ENCODE measurements at places on chromosomes 7 and 10. TPM values are rescaled to one million over a fixed set of nuclear protein-coding genes. Genes with fewer than 3 reads are reported as not detected.
A peak's percentile ranks its signal among the peaks of the same experiment; 100 is the strongest.

The CHST15 gene
- total RNA-seq, result 0.42 TPM

GRCh38 chr10:101066146-101066895 lies 4.5 kb downstream of the KAZALD1 start:
- no peaks in the 10 kb centered on the region for H3K36me3 ChIP-seq
- peak overlapping the region; percentile 34 for H3K4me3 ChIP-seq
- H3K27ac ChIP-seq, result no peak overlapping the region
- peaks cover 46% of the 10 kb centered on the region for H3K4me1 ChIP-seq
- peak; percentile 27 for DNase-seq

DNA sequence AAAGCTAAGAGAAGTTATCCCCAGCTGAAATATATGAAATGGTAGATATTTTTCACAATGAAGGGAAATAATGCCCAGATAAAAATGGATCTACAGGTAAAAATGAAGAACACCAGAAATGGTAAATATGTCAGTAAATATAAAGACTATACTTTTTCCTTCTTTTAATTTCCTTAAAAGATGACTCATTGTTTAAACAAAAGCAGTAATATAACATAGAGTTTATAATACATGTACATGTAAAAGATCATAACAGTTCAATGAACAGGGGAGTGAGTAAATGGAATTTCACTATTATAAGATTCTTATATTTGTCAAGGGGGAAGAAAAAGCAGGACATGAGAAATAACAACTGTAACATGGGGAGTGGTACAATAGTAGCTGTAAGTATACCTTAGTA lies 7.4 kb downstream of the POT1 start:
- no peak for DNase-seq
- H3K27me3 ChIP-seq, result no peaks in the 10 kb centered on the region
- no peaks in the 10 kb centered on the region for H3K4me1 ChIP-seq
- H3K36me3 ChIP-seq, result peaks cover 4% of the 10 kb centered on the region
- no peak overlapping the region for H3K4me3 ChIP-seq

- H3K4me3 ChIP-seq, result peak within 1 kb of the TSS; percentile 46
- no peaks in the 10 kb centered on the region for H3K36me3 ChIP-seq
- no peaks in the 10 kb centered on the region for H3K27me3 ChIP-seq
- peak; percentile 40 for DNase-seq
- peaks cover 20% of the 10 kb centered on the region for H3K4me1 ChIP-seq
- no peak within 1 kb of the TSS for H3K27ac ChIP-seq
Measured at GRCh38 chr10:100969187-100970075, at the start of gene SEMA4G. TSS of gene SEMA4G (plus strand) at chr10:100969504. CDS start at chr10:100972913, 3,409 bp downstream.

GRCh38 chr7:920351-921070 lies 34.0 kb downstream of the ADAP1 start:
- no peak overlapping the region for H3K4me3 ChIP-seq
- peaks cover 50% of the 10 kb centered on the region for H3K4me1 ChIP-seq
- no peaks in the 10 kb centered on the region for H3K27me3 ChIP-seq
- H3K36me3 ChIP-seq, result no peaks in the 10 kb centered on the region

DNA sequence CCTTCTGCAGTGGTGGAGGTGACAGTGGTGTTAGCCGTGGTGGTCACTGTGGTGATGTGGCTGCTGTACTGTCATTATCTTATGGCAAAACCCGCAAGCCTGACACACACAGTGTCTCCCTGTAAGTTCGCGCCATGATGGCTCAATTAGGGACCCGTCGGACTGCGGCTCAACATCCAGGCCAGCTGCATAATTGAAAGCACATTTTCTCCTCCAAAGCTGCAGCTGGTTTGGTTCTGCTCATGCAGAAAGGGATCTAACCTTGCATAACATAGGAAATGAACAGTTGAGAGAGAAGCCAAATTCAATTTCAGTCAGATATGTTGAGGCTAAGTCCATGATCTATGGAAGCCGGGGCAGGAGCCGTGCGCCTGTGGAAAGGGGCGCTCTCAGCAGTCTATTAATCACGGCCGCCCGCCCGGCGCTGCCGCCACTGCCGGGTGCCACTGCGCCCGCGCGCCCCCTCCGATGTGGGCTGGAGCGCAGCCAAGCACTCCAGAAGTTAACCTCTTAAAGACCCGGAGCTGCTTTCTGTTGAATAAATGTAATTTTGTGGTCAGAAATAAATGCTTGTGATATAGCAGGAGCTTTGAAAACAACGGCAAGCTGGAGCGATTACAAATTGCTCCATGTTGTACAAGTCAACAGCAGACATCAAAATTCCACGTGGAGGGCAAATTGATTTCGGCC lies 227.7 kb downstream of the CUX1 start:
- H3K27me3 ChIP-seq, result no peaks in the 10 kb centered on the region
- no peaks in the 10 kb centered on the region for H3K4me1 ChIP-seq
- DNase-seq, result no peak
- H3K36me3 ChIP-seq, result no peaks in the 10 kb centered on the region
- no peak overlapping the region for H3K27ac ChIP-seq
- H3K4me3 ChIP-seq, result no peak overlapping the region

DNA sequence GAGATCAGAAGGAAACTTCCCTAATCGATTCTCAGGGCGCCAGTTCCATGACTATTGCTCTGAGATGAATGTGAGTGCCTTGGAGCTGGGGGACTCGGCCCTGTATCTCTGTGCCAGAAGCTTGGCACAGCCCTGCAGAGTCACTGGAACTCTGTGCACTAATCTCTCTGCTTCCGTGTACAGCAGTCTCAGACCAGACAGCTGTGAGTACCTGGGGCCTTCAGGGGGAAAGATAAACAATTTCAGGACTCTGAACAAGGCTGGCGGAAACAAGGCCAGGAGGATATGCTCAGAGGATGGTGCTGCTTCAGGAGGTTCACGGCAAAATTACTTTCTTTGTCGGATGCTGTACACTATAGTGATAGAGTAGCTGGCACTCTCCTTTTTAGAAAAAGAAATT lies 131.7 kb upstream of the PRSS58 start:
- H3K27ac ChIP-seq, result no peak overlapping the region
- H3K4me1 ChIP-seq, result peaks cover 3% of the 10 kb centered on the region
- no peak for DNase-seq
- H3K4me3 ChIP-seq, result no peak overlapping the region
- no peaks in the 10 kb centered on the region for H3K36me3 ChIP-seq
- no peaks in the 10 kb centered on the region for H3K27me3 ChIP-seq

Data from CD4-positive, alpha-beta T cell (primary cell).